ENCODE measurements at places on chromosomes 5 and 9.

- peak; percentile 12 for DNase-seq
These were observed 939.7 kb downstream of the NR2F1-AS1 start for GRCh38 chr5:92641031-92641962.

GRCh38 chr5:372996-373709, 51.6 kb downstream of the AHRR start:
- peak; percentile 54 for DNase-seq

DNA sequence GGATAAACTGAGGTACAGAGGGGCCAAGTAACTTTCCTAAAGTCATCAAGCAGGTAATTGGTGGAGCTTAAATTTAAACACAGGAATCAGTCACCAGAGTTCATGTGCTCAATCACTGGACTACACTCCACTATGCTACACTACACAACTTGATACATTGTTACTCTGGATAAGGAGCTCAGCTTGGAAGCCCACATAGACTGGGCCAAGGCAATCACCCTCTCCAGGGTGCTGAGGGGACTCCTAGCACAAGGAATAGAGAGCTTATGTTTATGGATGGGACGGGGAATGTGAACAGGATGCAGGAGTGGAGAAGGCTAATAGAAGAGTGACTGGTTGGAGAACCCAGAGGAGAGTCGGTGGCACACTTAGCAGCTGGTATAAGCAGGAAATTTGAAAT, 113.5 kb upstream of the NFIB start:
- DNase-seq, result no peak

GRCh38 chr5:4941957-4942830, 197.9 kb upstream of the ADAMTS16 start:
- no peak for DNase-seq

GRCh38 chr9:125515983-125516940, 190.7 kb downstream of the MAPKAP1 start:
- no peak for DNase-seq

GRCh38 chr5:69493396-69494133, 975 bp downstream of the OCLN start:
- DNase-seq, result peak; percentile 34

- DNase-seq, result no peak
These were observed 28.3 kb downstream of the BARHL1 start for GRCh38 chr9:132610661-132611060.
